ENCODE measurements at places on chromosomes 7 and 10.

- DNase-seq: no peak
These were observed 11.0 kb upstream of the RSBN1L start for GRCh38 chr7:77685233-77685632.

DNA sequence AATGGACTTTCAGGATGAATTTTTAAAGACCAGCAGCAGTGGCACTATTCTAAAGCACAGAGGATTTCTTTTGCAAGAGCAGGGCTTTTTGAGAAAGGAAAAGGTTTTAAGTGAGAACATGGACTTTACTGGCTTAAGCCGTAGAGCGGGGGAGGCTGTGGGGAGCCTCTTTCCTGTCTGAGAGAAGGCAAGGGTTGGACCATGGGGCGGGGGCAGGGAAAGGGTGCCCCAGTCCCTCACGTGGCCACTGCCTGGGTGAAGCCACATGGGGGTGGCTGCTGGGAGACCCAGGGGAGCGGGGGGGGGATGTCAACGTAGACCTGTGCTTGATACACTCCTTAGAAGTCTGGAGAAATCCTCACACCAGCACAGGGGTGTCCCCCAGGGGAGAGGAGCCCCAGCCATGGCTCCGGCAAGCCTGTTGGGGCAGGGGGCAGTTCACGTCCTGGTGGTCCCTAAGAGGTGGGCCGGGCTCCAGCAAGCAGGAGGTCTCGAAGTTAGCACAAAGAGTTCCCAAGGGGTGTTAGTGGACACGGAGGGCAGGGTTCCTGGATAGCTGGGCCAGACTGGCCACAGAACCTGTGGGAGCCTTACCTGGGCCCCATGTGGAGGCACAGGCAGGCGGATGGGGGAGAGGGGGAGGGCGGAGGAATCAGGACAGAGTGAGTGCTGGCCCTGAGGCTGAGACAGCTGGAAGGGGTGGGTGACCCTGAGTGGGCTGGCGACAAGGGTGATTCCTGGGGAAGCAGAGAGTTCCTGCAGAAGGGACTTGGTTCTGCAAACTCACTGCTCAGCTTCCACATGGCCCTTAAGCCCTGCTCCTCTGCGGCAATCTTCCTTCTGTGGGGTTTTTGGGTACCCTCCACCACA, 36.9 kb upstream of the ELFN1 start:
- no peak for DNase-seq

DNA sequence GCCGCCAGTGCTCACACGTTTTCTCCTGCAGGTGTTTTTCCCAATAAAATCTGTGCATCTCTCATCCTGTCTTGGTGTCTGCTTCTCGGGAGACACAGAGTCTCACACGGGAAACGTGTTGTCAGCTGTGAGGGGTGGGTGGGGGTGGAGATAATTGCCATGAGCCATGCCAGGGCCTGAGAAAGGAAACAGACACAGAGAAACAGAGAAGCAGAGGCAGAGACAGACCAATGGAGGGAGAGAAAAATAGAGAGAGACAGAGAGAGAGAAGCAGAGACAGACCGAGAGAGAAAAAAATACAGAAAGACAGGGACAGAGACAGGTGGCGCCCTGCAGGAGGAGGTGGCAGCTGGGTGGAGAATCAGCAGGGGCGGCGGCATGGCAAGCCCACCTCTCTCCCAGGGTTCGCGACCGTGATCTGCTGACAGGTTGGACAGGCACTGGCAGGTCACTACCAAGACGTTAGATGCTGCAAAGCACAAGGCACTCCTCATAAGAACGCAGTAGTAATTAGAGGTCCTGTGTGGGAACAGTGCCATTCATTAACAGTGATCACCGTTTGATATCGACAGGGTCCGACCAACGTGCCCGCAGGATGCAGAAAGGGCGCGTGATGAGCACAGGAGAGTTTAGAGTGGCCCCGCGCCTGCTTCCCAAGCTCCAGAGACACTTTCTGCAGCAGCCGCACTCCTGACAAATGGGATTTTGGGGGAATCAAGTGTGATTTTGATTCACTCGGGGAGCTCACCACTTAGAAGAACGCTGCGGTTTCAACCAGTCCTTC, 70.5 kb upstream of the INSIG1 start:
- no peak for DNase-seq

GRCh38 chr10:43035800-43036199, 41.1 kb upstream of the RET start:
- no peak for DNase-seq

GRCh38 chr7:3356173-3356572, 55.1 kb downstream of the SDK1 start:
- DNase-seq: no peak

- DNase-seq: peak; percentile 87
These were observed 193.0 kb upstream of the CELF2 start for GRCh38 chr10:10824591-10825148.

DNA sequence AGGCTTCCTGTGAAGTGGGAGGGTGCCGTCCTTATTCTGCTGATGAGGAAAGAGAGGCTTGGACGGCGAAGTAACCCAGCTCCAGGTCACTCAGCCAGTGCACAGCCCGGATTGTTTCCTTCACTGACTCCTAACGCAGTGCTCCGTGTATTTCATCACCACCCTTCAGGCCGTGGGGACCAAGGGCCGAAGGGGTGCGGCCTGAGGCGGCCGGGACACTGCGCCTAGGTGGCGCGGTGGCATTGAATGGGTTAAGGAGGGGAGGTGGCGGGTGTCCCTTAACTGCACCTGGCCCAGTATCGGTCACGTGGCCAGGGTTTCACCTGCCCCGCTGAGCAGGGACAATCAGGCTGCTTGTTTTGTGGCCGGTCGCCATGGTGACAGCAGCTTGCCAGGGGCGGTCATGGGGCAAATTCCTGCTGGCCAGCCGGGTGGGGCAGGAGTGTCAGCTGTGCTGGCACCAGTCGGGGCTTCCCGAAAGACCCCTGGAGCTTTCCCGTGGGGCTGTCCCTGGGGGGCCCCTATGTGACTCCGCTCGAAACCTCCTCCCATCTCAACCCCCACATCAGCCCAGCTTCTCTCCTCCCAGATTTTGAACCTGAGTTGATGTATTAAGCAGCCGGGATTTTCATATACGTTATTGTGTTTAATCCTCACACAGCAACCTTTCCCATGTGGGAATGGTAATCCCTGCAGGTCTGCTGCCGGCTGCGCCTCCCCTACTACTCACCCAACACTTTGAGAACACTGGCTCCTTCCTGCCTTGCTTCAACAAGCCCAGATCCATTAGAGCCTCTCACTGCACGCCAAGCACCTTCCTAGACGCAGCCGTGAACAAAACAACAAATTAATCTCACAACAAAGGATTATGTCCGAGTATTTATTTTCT, 4.4 kb upstream of the ABHD11 start:
- peak; percentile 16 for DNase-seq

- DNase-seq: no peak
These were observed 695.8 kb downstream of the TYW1 start for GRCh38 chr7:67692425-67692824.

DNA sequence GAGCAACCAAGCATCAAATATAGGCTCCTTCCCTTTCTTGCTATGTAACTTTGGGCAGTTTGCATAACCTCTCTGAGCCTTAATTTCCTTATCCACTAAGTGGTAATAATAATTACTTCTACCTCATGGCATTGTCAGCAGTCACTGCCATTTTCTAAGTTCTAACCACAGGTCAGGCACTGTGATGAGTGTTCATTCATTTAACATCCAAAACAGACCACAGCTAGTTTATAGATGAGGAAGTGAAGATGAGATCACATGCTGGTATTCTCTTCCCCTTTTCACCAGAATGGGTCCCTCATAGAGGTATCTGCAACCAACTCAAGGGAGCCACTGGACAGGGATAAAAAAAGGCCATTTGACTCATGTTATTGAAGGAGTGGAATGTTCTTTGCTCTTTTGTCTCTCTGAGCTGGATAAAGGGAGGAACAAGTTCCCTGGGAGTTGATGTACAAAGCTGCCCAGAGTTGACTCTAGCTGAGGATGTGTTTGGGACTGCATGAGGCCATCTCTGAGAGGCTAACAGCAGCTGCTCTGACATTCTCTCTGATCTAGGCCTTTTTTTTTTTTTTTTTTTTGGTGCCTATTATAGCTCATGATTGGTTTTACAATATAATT, 65.0 kb downstream of the DNAJC12 start:
- peak; percentile 36 for DNase-seq

GRCh38 chr10:112793202-112793921, 156.7 kb upstream of the TCF7L2 start:
- no peak for DNase-seq

- no peak for DNase-seq
These were observed 605.8 kb downstream of the PTPRN2 start for GRCh38 chr7:157981778-157982177.

DNA sequence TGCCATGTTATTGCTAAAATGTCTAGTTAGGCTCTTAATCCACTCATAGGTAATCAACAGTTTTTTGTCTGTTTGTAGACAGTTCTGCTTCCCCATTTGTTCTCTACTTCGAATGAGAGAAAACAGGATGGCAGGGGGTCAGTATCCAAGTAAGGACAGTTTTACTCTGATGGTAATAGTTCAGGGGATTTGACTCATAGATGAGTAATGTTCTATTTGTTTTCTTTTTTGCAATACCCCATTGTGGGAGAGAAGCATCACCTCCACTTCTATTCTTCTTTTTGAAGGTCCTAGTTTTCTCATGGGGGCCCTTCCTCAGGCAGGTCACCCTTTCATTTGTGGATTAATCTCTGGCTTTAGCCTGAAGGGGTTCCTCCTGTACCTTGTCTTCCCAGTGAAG, 13.9 kb downstream of the PCLO start:
- DNase-seq: peak; percentile 5

- DNase-seq: no peak
These were observed 125.6 kb downstream of the FANK1 start for GRCh38 chr10:126021833-126022500.

GRCh38 chr7:74709880-74710671, 52.6 kb downstream of the GTF2I start:
- DNase-seq: no peak

DNA sequence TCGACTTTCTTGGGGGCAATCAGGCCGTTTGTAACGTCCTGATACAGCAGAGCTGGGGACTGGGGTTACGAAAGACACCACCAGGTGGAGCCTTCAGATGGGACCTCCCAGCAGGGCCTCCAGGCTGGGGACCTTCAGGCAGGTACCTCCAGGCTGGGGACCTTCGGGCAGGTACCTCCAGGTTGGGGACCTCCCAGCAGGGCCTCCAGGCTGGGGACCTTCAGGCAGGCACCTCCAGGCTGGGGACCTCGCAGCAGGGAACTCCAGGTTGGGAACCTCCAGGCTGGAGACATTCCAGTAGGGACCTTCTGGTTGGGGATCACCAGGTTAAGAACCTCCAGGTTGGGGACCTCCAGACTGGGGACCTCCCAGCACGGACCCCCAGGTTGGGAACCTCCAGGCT, 23.5 kb upstream of the GPR146 start:
- DNase-seq: no peak

DNA sequence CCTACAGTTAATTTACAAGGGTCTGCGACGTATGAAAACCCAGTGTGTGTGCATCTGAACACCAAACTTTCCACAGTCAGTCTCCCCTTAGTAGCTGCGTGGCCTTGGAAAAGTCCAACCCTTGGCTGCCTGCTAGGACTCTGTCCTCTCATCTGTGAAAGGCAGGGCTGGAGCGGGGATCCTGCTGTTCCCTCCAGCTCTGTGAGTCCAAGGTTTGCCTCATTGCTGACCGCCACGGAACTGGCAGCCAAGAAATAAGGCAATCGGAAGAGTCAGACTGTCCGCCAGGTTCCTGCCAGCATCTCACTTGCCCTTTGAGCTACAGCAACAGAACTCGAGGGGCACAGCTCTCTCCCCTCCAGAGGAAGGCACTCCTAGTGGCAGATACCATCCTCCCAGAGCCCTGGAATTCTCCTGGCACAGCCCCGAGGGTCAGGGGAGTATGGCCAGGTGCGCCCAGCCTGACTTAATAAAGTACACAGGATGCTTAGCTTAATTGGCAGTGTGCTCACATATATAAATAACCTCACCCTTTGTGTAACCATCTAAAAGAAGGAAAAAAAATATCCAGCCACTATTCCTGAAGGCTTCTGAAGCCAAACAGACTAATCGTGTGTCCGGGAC, 530.1 kb upstream of the FOXK1 start:
- no peak for DNase-seq

- DNase-seq: no peak
These were observed 20.5 kb upstream of the PLPP4 start for GRCh38 chr10:120436439-120437112.

DNA sequence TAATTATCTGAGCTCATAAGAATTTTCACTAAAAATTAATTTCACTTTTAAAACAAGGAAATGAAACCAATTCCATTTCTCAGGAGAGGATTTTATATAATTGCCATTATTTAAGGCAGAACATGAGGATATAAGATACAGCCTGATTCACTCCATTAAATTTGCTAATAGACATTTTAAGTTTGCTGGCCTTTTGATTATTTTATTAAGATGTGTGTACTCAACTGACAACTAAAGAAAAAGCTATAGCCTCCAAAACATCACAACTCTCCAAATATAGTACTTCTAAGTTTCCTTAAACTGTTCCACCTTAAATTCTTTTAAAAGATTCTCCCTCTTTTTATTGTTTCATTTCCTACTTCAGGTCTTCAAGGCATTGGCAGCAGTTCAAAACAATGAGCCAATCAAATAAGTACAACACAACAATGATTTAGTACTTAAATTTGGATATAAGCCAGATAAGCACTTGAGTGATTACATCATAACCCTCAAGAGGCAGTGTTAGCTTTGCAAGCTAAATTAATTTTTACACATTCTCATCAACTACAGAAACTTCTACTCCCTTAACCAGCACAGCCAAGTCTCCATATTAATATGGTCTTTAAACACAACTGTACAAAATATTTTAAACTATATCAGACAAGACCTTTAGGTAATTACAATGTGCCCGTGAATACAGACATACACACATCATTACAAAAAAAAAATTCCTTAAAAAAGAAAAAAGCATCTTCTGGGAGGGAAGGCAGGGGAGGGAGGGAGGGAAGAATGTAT, 121.8 kb downstream of the KMT2C start:
- peak; percentile 57 for DNase-seq

DNA sequence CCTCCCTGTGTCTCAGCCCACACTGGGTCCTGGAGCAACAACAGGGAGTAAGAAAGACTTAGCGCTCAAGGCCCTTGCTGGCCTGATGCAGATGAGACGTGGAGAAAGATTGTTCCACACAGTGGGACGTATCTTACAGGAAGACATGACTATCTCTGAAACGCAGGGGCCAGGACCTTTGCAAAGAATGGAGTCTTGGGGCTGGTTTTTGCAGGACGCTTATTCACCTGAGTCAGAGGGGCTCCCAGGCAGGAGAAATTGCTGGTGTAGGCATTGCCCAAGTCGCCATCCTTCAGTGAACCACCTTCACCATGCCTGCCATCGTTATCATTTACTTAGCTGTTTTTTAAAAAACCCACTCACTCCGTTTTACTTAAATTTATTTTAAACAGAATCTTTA, 11.8 kb upstream of the GDF10 start:
- no peak for DNase-seq

DNA sequence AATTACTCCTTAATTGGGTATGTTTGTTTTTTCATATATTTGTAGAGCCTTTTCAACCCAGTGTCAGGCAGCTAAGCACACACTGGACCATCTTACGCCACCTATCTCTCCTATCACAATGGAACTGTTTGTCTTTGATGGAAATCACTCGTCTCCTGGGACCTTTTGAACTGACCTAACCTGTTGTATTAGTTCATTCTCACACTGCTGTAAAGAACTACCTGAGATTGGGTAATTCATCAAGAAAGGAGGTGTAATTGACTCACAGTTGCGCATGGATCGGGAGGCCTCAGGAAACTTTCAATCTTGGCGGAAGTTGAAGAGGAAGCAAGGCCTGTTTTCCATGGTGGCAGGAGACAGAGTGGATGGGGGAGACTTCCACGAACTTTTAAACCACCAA, 182.0 kb downstream of the TCERG1L start:
- DNase-seq: no peak

Measured in lung microvascular endothelial cell (primary cell).